Ovary (tissue), 10 donors: ENCODE measurements at places on chromosomes 16 and 17.
A peak's percentile ranks its signal among the peaks of the same experiment; 100 is the strongest.

GRCh38 chr17:45129940-45130680 is 2.2 kb downstream of the PLCD3 start:
- DNase-seq, result no peak

- peak; percentile 76 for DNase-seq
Measured at GRCh38 chr16:31453255-31454204, 5.8 kb upstream of the ARMC5 start.

DNA sequence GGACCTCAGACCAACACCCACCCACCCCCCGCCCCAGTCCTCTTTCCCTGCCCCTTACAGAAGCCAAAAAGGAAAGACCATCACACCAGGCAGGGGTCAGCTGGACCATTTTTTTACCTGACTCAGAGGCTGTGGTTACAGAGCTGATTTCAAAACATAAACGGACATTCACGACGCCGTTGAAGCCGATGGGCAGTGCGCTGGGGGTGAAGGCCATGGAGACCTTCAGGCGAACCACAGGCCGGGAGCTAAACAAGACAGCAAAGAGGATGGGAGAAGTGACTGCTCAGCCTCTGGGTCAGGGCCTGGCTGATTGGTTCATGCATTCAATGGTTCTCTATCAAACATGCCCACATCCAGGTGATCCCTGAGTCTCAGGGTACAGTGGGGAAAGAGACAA is 24.1 kb downstream of the HASPIN start:
- DNase-seq, result no peak

DNA sequence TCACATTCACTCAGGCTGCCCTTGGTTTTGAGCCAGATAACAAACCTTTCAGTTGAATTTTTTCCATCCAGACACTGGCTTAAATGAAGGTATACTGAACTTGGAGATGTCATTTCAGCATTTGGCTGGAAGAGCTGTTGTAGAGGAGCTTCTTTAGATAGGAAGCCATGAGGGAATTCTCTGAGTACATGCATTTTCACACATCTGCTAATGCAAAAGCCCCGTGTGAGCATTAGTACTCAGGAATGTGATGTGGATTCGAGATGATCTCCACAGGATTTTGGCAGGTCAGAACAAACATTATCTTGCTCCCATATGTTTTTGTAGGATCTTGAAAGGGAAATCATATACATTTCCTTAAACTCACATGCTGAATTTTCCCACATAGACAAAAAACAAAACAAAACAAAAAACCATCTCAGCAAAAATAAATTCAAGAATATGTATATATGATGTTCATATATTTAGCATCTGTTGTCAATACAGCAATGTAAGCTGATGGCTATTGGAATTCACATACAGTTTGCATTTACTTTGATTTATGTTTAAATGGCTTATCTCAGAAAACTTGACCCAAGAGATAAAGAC is 277.2 kb upstream of the TBX2 start:
- no peak for DNase-seq

GRCh38 chr17:80002690-80003490 is 32.8 kb downstream of the TBC1D16 start:
- no peak for DNase-seq

GRCh38 chr17:69246726-69247375 is 18.2 kb upstream of the ABCA10 start:
- no peak for DNase-seq

DNA sequence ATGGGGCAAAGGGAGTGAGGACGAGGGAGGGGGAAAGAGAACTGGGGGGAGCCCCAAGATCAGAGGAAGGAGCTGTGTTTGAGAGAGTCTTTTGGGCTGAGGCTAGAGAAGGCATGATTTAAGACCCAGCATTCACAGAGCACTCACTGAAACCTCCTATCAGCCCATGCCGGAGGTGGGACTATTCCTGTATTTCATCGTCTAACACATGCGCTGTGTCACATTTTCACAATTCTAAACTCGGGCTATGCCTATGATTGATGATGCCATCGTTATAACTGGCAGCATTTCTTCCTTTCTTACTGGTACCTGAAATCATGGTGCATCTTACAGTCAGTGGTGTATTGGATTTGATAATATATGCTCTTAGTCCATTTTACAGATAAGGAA is 3.5 kb downstream of the FAM171A2 start:
- DNase-seq, result no peak

DNA sequence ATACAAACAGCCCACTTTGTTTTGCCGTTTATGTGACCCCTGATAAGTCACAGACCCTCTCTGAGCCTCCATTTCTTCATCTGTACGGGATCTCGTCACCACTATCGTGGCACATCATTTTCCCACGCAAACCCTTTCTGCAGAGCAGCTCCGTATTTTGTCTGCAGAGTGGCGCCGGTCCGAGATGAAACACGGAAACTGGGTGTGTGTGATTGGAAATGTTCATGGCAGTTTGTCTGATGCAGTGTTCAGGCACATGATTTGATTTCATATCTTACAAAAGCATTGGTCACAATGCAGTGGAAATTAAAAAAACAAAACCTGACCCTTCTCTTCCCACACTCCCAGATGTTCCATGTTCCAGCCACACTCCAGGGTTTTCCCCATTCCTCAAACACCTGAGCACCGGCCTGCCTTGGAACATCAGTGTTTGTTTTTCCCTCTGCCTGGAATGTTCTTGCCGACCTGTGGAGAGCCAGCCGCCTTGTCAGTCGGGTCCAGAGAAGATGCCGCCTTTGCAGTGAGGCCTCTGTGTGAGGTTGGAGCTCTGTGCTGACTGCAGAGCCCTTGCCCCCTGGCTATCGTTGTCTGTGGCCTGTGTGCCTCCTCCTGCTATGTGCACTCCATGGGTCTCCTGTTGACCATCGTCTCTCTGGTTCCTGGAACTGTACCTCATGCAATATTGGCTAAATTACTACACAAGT is 39.2 kb downstream of the NT5M start:
- DNase-seq, result no peak

- no peak for DNase-seq
Measured at GRCh38 chr16:88839026-88839529, 17.7 kb downstream of the GALNS start.

DNA sequence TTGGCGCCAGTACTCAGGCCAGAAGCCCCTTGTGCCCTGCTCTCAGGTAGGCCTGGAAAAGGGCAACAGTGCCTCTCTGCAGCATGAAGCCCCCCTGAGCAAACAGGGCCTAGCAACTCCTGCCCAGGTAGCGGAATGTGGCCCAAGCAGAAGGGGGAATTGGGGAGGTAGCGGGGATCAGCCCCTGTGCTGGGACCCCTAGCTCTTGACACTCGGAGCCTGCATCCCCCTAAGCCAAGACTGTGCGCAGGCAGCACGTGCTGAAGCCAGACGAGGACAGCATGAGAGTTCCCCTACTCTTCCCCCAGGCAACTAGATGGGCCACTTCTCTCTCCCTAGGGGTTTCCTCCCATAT is 823 bp upstream of the CD2BP2 start:
- DNase-seq, result no peak

- no peak for DNase-seq
Measured at GRCh38 chr16:53482123-53482522, 20.9 kb downstream of the AKTIP start.

GRCh38 chr16:81831722-81832126 is 52.6 kb downstream of the PLCG2 start:
- no peak for DNase-seq
